ENCODE measurements at places on chromosomes 3 and 15.

- peak; percentile 24 for DNase-seq
These were observed 94.0 kb upstream of the MEX3B start for GRCh38 chr15:82139823-82140268.

DNA sequence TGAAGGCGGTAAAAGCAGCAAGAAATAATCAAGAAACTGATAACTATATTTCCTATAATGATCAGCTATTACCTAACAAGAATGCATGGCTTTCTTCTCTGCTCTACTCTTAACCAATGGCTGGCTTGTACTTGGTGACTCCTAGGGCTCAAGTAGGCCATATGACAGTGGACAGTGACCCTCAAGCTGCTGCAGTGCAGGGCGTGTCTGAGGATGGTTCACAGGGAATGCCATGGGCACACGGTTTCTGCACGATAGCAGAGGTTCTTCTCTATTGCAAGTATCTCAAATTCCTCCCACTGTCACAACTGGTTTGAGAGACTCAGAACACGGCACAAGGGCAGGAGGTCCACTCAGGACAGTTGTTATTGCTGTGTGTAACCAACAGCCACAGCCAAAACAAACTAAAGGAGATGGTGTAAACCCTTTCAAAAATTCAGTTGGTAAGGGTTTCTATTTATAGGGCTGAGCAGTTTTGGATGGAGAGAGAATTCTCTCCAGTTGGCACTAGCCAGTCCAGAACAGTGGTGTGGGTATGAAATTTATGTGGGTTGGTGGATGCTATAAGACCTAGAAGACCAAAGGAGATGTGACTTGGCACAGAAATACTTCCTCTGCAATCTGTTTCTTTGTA is 103.2 kb upstream of the ST8SIA2 start:
- no peak for DNase-seq

- no peak for DNase-seq
These were observed 1077.0 kb downstream of the ROBO1 start for GRCh38 chr3:78690766-78691165.

- no peak for DNase-seq
These were observed 140.9 kb upstream of the TP63 start for GRCh38 chr3:189490337-189490736.

DNA sequence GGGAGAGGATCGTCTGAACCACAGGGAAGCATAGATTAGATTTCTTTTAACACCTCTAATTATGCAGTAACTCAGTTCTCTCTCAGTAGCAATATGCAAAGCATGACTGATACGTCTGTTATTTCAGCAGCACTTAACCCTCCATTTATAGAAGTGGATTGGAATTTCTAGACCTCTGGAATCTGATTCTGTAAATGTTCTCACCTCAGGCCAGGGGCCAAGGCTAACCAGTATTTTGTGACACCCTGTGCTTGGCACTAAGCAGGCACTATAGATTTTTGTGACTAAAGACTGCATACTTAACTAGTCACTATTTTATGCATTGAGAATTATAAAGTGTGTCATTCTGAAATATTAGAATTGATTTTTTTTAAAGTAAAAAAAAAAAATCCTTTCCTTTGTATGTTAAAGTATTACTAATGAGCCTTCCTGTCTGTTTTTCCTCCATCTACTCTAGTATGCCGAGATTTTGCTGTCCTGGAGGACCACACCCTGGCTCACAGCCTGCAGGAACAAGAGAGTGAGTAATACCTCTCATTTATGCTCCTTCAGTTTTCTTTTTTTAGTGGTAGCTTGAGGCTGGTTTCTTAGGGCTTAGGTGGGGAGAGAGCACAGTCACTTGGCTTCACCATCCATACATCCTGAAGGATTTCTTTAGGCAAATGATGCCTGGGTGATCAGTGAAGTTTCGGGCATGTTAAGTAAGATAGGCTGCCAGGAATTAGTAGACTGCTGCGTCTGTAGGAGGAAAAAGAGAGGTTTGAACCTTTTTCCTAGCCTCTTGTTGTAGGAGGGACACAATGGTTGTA is 26.5 kb upstream of the UTS2B start:
- DNase-seq = no peak

DNA sequence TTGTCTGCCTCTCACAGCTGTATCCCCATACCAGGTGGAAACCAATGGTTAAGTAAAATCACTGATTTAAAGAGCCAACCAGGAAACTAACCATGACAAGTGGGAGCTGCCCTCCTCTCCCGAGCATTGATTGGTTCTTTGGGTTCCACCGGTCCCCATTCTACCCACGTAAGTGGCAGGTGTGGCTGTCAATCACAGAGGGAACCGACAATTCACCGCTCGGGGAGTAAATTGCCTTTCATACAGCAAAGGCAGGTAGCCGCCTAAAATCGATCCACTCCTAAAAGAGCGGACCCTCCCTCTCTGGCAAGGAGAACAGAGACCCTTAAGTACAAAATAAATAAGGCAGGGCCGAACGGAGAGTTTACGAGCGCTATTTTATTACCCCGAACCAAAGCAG is 1.2 kb downstream of the ERC2 start:
- DNase-seq = peak; percentile 91

GRCh38 chr3:12489832-12490231 is 5.6 kb downstream of the TSEN2 start:
- DNase-seq = no peak

DNA sequence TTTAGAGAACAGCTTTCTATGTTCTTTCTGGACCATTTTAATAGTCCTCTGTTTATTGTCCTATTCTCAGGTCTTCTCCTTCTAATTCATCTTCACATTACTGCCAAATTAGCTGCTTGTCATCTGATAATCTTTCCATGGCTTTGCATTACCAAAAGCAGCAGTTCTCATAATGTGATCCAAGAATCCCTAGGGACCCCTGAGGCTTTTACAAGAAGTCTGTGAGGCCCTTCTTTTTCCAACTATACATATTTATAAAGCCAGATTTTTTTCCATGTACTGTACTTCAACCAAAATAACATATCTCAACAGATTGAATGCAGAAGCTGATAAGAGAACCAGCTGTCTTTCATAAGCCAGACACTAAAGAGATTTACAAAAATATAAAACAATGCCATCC is 162.5 kb upstream of the BFSP2 start:
- DNase-seq = no peak

- DNase-seq = no peak
These were observed 17.5 kb downstream of the SLC12A8 start for GRCh38 chr3:125194849-125195601.

DNA sequence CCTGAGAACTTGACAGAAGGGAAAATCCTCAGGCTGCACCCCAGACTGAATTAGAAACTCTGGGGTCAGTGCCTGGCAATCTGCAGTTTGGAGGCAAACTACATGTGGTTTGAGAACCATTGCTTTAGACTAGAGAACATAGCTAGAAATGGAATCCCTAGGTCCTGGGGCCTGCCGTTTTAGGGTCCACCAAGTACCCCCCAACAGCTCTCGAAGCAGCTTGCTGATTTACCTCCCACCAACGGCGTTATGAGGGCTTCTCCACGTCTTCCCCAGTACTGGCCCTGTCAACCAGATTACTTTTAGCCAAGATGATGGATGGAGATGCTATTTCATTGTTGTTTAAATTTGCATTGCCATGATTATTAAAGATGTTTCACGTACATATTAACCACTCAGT is 272.5 kb downstream of the XXYLT1 start:
- DNase-seq = no peak

- no peak for DNase-seq
These were observed 189.8 kb downstream of the FOXP1 start for GRCh38 chr3:71393745-71394144.
